ENCODE measurements at places on chromosomes 1 and 21. TPM values are rescaled to one million over a fixed set of nuclear protein-coding genes. Genes with fewer than 3 reads are reported as not detected.

The DDR2 gene
- total RNA-seq: 2.4 TPM

The FCAMR gene
- total RNA-seq: not detected

The ESPN gene
- 2.4 TPM for total RNA-seq

The PRDM16 gene
- total RNA-seq: 0.21 TPM

The NCAM2 gene
- total RNA-seq: not detected

Measured in nasal cavity respiratory epithelium epithelial cell of viscerocranial mucosa (primary cell).